ENCODE measurements at places on chromosomes 6 and 20.

DNA sequence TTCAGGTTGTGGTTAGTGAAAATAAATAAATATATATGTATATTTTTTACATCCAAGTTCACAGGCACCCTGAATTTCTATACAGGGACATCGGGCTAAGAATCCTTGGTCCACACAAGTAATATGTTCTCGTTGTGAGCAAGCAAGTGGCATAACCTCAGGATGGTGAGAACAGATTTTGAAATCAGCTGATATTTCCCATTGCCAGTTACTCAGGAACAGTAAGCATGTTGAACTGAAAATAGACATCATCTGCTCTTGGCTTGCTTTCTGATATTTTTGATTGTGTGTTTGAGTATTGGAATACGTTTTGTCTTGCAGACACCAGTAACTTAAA is 87.7 kb downstream of the TRMT6 start:
- DNase-seq = no peak

DNA sequence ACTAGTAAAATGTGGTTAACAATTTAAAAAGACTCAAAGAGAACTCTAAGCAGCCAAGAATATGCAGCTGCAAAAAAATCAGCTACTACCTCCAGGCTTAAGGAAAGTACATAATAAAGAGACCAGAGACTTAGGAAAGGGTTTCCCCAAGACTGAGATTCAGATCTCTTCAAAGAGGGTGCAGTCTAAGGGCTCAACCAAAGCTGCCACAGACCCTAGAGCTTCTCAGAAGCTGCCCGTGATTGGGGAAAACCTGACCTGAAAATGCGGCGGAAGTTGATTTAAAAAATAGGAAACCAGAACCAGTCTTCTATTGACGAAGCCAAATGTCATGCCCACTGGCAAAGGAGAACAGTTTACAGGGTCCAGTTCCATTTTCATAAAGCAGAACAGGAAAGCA is 516.8 kb upstream of the MARCKS start:
- no peak for DNase-seq

DNA sequence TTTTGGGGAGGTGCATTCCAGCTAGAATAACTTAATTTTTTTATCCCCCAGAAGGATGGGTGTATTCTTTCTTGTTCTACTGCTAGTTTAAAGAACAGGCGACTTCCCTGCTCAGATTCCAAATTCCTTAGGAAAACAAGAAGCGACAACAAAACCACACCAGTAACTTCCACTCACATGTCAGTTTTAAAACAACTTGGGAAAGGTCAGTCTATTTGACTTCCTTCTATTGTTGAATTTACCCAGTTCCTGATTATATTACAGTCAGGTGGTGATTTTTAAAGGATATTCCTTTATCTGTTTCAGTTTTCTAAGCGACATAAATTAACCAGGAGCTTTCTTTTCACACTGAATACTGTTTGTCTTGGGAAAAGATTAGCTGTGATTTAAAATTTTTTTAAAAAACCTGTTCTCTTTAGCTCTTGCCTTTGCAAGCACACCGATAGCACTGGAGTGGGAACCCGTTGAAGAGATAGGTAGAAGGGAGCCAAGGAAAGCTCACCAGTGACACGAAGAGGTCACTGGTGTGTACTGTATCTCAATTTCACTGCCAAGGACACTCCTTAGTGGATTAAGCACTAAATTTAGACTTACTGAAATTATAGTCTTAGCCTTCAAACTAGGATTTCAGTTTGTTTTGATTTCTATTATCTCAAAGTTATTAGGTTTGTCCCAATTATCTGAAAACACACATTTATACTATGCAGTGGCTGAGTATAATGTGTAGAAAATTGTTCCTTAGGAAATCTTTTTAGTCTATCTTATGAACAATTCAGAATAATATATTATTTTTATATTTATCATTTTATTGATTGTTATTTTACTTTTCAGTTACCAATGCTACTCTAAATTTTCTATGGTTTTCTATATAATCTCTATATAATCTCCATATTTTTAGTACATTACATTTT is 22.3 kb downstream of the MARCKS start:
- DNase-seq = peak; percentile 80

DNA sequence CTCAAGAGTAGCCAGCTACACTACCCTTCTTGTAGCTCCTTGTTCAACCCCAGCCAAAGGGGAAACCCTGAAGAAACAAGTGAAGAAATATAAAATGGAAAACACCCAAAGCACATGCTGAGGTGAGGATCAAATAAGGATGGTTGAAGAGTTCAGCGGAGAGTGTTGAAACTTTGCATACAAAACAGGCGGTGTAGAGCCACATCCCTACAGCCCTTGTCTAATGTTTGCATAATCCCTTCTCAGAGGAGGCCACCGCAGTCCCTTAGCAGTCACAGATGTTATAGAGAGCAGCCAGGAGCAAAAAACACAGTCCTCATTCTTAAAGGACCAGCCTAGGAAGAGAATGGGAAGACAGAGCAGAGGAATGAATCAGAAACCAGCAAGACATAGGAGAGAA is 350.7 kb upstream of the SASH1 start:
- DNase-seq = no peak

DNA sequence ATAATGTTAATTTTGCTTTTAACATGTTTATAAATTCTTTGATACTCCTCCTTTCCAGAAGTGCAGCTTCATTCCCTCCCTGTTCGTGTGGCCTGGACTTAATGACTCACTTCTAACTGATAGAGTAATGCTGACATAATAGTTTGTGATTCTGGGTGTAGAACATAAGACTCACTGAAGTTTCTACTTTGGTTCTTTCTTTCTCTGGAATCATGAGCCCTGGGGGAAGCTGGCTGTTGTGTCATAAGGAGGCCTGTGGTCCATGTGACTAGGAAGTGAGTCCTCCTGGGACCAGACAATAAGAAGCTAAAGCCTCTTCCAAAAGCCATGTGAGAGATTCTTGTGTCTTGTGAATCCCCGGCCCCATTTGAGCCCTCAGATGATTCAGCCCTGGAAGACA is 30.5 kb upstream of the HLA-G start:
- peak; percentile 78 for DNase-seq

DNA sequence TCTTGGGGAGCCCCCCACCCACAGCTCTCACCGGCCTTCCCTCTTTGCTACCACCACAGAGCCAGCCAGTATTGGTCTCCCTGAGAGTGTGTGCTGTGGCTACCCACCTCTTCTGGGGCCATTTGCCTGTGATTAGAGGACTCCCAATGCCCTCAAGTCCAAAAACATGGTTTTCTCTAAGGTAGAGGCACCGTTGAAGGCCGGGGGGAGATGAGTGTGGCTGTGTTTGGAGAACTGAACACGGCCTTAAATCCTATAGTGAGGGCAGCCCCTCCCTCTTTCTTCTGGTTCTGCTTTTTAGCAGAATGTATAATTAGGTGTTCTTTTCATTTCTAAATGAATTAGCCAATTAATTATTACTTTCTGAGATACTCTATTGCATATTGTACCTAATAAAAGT is 2.5 kb downstream of the CCR6 start:
- no peak for DNase-seq

DNA sequence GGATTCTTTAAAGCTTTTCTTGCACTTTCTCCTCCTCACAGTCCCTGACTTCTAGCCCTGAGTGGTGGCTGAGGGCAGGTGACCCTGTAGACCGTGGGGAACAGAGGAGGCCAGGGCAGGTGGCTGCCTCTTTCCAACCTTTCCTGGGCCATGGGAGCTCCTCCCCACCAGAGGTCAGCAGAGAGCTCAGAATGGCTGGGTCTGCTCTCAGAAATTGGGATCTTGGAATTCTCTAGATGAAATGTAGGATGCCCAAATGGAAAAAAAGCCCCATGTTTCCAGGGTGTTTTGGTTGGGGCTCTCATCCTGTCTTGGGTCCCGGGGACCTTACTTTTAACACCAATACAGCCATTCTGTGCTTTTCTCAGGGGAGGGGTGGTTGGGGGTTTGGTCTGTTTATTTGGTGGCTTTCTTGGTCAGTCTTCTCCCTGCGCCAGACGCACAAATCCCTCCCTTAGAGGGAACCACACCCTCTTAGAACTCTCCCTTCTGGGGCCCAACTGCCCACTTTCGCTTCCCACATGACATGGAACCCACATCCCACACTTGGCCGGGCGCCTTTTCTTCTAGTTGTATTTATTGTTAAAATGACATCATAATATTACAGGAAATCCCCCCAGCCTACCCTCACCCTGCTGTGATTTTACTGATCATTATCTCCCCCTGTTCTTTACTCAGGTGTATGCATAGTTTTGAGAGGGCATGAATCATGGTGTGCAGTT is 17.9 kb downstream of the GNAS start:
- DNase-seq = peak; percentile 49

DNA sequence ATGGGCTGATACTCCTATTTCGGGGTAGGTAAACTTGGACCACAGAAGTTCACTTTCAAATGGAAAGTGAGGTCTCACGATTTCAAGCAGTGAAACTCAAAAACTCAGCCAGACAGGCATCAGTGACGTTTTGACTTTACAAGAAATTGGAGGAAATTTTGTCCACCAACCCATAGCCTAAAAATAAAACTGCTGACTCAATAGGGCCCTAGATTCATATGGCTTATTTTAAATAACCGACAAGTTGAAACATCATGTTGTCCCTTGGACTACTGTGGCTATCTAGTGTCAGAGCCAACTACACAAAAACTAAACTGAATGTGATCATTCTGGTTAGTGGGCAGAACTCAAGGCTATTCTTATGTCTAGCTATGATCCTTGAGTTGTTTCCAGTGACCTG is 486.3 kb downstream of the GRIK2 start:
- DNase-seq = no peak

GRCh38 chr6:167245591-167245990 is 45.5 kb upstream of the UNC93A start:
- DNase-seq = no peak

- DNase-seq = no peak
Measured at GRCh38 chr20:50582092-50582491, 71.9 kb downstream of the PTPN1 start.

DNA sequence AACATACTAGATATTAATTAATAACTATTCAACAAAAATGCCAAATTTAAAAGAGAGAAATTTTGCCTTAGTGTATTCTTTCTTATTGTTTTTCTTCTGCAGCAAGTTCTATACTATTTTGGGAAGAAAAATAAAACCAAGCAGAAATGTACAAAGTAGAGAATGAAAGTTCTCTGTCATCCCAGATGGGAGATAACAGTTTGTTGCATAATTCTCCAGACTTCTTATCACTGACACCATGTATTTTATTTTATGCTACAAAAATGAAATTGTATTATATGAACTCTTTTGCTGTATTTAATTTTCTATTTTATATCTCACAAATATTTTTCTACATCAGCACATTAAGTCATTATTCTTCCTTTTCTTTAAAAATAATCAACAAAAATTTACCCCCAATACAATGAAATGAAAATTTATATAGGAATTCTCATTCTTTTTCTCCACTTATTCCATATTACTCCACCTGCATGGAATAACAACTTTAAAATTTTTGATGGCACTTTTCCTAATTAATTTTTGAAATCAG is 18.2 kb downstream of the TMEM244 start:
- no peak for DNase-seq

DNA sequence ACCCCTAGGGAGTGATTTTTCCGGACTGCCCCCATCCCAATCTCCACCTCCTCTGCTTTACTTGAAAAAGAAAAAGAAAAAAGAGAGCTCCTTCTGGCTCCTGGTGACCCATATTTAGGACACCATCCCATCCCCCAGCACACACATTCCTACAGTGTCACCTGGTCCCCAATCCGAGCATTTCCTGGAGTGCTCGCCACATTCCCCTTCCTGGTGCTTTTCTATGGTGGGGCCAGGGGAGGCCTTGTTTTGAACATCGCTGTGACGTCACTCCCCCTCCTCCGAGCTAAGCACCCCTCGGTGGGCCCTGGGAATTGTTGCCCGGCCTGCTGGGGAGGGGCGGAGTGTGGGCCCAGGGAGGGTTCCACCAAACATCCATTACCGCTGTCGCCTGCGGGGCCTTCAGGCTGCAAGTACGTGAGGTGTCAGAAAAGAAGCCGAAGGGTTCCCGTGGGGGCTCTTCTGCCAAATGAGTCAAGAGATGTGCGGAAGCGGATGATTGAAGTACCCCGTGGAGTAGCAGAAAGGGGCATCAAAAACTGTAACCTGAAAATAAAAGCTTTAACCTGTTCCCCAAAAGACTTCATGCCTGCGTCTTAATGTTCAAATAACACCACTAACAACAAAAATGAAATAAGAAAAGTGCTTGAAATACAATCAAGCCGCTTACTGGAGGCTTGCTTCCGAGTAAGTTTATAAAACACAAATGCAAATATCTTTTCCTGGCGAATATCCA is 2.8 kb upstream of the FOXC1 start:
- DNase-seq = no peak

GRCh38 chr20:11072982-11073381 is 399.2 kb upstream of the JAG1 start:
- DNase-seq = no peak

GRCh38 chr6:18121580-18122127 is 823 bp downstream of the NHLRC1 start:
- no peak for DNase-seq

DNA sequence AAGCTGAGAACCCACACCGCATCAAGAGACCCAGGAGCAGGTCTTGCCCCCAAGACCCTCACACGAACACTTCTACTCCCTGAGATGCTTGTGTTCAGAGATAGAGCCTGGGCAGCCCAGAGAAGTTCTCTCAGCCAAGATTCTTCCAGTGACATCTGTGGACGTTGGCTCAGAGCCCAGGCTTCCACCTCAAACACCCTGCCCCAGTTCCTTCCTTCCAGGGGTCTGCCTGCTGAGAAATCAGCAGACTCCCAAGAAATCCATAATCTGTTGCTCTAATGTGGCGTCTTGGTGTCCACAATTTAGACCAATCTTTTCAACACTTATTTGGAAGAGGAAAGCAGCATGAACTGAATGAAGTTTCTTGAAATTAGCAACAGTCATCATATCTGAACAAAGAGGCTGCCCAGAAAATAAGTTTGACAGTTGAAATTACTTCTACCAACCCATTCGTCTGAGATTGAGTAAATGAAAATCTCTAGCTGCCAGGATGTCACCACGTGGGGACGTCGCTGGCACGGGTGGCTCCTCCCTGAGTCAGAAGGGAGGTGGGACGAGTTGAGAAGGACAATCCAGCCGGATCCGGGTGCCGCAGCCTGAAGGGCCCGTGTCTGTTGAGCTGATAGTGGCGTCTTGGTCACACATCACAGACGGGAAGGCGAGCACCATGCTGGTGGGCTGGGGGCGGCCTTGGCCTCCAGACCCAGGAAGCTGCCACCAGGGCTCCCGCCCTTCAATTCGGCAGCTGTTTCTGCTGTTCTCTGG is 400.9 kb downstream of the TAF4 start:
- no peak for DNase-seq

- DNase-seq = peak; percentile 3
Measured at GRCh38 chr6:32664827-32665362, 1.6 kb downstream of the HLA-DQB1 start.

DNA sequence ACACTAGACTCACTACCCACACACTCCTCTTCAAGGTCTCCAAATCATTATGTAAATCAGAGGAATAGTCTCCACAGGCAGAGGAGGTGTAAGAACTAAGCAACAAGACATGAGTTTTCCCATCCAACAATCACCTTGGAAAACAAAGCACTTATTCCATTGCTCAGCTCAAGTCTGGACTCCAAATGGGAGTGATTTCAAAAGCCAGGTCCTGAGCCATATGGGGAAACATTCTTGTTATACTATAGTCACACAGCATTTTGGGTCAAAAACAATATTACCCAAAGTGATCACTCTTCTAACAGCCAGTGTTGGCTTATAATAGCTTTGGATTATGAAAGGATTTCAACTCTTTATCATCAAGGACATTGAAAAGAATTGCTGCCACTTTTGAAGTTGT is 3.6 kb upstream of the PRPH2 start:
- no peak for DNase-seq

- DNase-seq = no peak
Measured at GRCh38 chr6:167762259-167762962, 64.3 kb upstream of the AFDN start.

- DNase-seq = no peak
Measured at GRCh38 chr20:15866916-15867730, 706.1 kb downstream of the KIF16B start.
